H9 (cell line): ENCODE measurements at places on chromosomes 3 and 15. TPM values are rescaled to one million over a fixed set of nuclear protein-coding genes. Genes with fewer than 3 reads are reported as not detected.

BCL2A1 gene
- not detected in 2 replicates for total RNA-seq

NANOGP8 gene
- total RNA-seq, result 88.4 and 91.5 TPM in 2 replicates

CHRFAM7A gene
- total RNA-seq, result 2.4 and 4.3 TPM in 2 replicates

SEMA3B gene
- total RNA-seq, result 4.4 and 6.4 TPM in 2 replicates

ADGRG7 gene
- total RNA-seq, result not detected in 2 replicates
